T-helper 17 cell (primary cell): ENCODE measurements at places on chromosomes 1 and 21.

- no peak for DNase-seq
Observed at GRCh38 chr1:114551400-114551799, 30.0 kb downstream of the BCAS2 start.

GRCh38 chr1:34113887-34114286, 51.1 kb downstream of the CSMD2 start:
- DNase-seq, result no peak

DNA sequence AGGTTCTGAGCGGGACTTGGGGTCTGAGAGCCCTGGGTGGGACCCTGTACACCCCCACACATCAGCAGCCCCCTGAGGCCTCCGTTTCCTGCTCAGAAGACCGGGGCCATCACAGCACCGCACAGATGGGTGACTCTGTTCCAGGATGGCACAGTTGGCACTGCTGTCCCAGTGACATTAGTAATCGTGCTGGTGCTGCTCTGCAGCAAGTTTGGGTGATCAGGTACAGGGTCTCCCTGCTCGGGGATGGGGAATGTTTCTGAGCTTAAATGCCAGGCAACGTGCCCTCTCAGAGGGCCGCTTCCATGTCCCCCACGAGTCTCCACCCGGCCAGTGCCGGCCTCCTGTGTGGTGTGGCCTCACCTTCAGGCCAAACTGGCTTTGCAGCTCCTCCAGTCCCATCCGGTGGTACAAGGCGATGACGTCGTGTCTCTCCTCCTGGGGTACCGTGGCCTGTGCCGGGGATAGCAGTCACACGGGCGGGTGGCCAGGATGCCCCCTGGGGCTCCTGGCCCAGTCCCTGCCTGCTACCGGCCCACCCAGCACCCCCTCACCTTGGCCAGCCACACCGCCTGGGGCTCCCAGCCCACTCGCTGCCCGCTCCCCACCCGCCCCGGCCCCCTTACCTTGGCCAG, 17.1 kb downstream of the PRXL2B start:
- no peak for DNase-seq

- no peak for DNase-seq
Observed at GRCh38 chr1:204398197-204399125, 13.2 kb downstream of the PPP1R15B start.

GRCh38 chr1:212290608-212291007, 5.4 kb downstream of the PPP2R5A start:
- no peak for DNase-seq

GRCh38 chr1:153638261-153638660, 4.4 kb downstream of the CHTOP start:
- DNase-seq, result no peak

- no peak for DNase-seq
Observed at GRCh38 chr1:91171898-91172297, 150.1 kb upstream of the ZNF644 start.

DNA sequence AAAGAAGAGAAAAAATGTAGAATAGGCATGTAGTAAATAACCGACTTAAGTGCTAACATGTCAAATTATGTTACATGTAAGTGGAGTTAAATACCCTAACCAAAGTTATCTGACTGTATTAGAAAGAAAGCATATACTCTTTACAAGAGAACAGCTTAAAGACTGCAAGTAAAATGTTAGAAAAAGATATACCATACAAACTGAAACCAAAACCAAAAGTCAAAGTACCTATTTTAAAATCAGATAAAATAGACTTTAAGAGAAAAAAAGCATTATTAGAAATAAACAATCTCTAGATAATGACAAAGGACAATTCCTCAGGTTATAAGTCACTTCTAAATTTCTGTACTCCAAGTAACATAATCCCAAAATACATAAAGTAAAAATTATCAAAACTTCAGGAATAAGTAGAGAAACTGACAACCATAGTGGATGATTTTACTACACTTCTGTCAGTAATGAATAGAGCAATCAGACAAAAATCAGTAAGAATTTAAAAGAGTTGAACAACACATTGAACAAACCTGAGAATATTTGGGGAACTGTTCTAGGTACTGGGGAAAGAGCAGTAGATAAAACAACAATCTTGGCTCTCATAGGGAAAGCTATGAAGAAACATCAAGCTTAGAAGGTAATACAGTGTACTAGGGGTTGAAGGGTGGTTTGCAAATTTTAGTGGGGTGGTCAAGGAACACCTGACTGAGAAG, 127.3 kb downstream of the TBX19 start:
- no peak for DNase-seq

DNA sequence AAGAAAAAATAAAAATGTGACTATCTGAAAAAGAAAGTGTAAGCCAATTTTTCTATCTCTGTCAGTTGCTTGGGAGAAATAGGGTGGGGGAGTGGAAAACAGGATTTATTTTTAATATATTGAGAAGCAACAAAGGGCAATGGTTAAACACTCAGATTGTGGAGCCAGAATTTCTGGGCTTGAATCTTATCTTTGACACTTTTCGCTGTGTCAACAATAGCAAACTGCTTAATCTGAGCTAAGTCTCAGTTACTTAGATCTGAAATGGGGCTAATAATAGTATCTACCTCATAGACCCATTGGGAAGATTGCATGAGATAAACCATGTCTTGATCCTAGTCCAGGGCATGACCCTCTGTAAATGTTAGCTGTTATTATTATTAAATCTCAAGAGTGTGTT, 468.1 kb downstream of the ADGRL2 start:
- DNase-seq, result no peak
